ENCODE measurements at places on chromosomes 13 and 19.

DNA sequence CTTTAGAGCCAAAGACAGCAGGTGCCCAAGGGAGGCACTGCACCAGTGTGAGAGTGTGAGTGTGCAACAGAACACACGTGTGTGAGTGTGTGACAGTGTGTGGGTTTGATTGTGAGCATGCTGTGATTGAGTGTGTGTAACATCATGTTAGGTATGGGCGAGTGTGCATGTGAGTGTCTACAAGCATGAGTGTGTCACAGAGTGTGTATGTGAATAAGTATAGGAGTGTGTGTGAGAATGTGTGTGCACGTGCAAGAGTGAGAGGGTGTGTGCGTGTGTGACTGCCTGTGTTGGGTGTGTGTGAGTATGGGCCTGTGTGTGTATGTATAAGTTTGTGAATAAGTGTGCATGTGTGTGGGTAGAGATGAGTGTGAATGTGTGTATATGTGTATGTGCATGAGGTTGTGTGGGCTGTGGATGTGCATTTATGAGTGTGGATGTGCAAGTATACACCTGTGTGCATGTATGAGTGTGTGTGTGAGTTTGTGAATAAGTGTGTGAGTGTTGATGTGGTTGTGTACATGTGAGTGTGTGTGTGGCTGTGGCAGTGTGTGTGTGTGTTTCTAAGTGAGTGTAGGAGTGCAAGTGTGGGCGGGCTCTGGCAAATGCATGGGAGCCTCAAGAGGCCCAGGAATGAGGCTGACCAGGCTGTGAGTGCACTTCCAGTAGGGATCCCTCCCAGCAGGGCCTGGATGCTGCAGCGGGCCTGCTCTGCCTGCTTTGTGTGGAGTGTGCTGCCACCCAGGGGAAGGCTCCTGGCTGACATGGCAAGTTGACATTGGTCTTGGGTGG lies 198.4 kb downstream of the COL4A1 start:
- DNase-seq, result no peak

- no peak for DNase-seq
Observed at GRCh38 chr13:30943881-30944280, 11.4 kb downstream of the TEX26 start.

DNA sequence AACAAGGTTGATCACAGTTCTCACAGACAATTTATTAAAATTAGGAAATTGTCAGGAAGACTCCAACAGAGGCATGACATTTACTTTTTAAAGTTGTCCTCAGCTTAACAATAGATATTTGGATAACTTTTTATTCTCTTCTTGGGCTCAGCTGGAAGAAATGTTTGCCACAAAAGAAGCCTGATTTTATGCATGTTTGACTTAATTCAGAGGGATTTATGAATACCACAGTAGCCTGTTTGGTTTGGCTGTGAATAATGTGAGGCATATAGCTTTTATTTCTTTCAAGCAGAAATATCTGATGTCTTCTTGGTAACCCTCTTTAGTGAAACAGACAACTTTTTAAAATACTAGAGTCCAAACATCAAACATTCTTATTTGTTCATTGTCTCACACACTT lies 1464.5 kb upstream of the SLC10A2 start:
- DNase-seq, result no peak

DNA sequence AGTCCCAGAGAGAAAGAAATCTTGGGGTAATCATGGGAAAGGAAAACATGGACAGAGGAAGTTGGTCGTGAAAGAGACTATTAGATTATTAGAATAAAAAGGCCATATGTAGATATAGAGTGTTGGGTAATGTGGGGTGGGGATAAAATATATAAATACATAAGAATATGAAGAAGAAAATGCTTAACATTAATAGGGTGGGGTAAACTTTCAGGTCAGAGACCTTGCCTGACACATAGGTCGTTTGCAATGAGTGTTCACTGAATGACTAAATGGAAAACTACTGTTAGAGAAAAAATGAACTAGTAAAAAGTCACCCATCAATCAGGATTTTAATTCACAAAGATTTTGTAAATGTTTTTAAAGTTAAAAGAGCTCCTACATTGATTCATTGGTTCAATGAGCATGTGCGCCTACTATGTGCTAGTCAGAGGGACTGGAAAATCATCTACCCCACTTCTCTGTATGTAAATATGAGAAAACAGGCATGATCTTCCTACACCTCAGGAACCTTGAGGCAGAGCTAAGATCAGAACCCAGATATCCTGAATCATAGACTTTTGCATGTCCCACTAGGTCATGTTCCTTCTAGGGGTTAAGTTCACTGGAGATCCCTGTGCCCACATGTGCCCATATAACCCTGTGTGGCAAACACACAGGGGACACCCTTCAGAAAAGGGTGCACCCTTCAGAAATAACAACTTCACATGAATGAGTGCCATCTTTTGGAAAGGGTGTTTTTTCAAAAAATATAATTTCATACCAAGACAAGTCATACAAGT lies 24.6 kb upstream of the KLF12 start:
- no peak for DNase-seq

DNA sequence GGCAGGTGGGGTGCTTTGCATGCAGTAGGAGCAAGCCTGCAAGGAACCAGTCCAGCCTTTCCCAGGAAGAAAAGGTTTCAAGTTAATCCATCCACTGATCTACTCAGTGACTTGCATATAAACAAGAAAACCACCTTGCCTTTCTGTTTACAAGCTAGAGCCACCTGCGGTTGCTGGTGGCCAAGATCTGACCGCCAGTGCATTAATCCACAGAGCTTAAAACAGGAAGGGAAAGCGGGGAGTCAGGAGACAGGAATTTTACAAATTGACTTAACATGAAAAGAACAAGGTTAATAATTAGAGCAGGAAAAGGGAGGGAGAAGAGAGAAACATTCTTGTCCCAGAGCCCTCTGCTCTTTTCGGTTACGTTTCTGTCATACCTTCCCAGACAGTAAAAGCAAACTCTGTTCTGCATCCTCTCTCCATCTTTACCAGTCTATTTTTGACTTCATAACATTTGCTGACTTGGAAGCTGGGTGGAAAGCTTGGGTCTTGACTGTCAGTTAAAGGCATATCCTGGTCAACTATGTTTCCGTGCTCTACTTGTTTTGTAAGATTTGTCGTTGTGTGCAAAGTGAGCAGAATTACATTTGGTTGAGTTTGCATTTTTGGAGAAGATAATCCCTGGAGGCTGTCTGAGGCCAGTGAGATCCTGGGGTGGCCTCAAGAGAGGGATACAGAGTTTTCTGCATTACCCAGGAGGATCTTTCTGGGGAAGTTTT lies 760.6 kb downstream of the EFNB2 start:
- DNase-seq, result no peak

- no peak for DNase-seq
Observed at GRCh38 chr13:27605099-27605498, 15.2 kb downstream of the LNX2 start.

GRCh38 chr13:112445411-112446271 lies 69.5 kb downstream of the SPACA7 start:
- no peak for DNase-seq

- no peak for DNase-seq
Observed at GRCh38 chr19:46748325-46749109, 2.3 kb upstream of the STRN4 start.

- peak; percentile 86 for DNase-seq
Observed at GRCh38 chr19:13117772-13118423, at the start of gene NACC1. Gene NACC1, plus strand, starts transcription at chr19:13118264. Its CDS starts 16,944 bp downstream, at chr19:13135208.

GRCh38 chr13:43514311-43514710 lies 272.5 kb downstream of the ENOX1 start:
- no peak for DNase-seq

DNA sequence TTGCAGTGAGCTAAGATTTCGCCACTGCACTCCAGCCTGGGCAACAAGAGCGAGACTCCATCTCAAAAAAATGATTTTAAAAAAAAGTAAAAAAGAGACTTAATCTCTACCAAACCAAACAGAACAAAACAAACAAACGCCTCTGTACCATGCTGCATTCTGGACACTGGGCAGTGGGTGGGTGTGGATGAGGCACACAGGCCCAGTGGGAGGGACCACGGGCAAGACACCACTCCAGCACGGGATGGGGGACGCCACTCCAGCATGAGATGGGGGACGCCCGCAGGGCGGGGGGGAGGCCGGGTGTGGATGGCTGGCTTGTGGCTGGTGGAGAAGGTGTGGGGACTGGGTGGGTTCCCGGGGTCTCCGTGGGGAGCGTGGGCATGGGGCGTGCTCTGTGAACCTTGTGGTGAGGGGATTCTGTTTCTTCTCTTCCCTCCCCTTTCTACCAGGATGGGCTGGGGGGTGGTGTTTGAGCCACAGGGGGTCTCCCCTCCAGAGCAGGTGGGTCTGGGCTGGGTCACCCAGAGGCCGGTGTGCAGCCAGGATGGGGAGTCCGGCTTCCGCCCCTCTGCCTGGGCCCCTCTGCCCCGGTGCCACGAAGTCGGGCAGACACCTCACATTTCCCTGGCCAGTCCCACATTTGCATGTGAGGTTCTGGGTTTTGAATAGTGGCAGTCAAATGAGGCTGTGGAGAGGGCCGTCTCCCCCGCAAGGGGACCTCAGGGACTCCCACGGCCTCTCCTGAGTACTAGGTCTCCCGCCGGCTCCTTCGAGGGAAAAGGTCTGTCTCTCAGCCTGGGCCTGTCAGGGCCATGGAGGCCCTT lies 23.9 kb upstream of the MATK start:
- DNase-seq, result no peak

GRCh38 chr13:106525865-106526264 lies 9.6 kb downstream of the EFNB2 start:
- no peak for DNase-seq

- DNase-seq, result no peak
Observed at GRCh38 chr13:73981595-73981994, 152.6 kb downstream of the KLF12 start.

DNA sequence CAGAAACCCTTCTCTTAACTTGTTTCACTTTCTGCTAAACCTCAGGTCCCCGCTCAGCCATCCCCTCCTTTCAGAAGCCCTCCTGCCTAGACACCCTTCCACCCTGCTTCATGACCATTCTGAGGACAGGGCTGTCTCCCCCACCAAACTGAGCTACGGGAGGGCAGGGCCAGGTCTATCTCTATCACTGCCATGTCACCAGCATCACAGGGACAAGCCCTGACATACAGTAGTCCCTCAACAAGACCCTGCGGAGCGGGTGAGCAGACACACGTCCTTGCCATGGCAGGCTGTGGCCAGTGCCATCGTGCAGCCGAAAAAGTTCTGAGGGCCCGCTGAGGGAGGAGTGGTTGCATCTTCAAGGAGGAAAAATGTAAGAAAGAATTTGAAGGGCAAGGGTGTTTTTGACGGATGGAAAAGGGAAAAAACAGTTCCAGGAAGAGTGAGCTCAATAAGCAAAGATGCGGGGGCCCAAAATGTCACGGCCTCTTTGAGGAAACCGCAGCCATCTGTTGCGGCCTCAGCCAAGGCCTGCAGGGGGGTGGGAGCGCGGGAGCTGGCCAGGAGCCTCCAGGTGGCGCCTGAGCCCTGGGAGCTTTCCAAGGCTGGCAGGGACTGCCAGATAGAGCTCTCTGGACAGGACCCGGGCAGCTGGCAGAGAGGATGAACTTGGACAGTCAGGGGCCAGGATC lies 8.1 kb downstream of the PTGIR start:
- peak; percentile 49 for DNase-seq

DNA sequence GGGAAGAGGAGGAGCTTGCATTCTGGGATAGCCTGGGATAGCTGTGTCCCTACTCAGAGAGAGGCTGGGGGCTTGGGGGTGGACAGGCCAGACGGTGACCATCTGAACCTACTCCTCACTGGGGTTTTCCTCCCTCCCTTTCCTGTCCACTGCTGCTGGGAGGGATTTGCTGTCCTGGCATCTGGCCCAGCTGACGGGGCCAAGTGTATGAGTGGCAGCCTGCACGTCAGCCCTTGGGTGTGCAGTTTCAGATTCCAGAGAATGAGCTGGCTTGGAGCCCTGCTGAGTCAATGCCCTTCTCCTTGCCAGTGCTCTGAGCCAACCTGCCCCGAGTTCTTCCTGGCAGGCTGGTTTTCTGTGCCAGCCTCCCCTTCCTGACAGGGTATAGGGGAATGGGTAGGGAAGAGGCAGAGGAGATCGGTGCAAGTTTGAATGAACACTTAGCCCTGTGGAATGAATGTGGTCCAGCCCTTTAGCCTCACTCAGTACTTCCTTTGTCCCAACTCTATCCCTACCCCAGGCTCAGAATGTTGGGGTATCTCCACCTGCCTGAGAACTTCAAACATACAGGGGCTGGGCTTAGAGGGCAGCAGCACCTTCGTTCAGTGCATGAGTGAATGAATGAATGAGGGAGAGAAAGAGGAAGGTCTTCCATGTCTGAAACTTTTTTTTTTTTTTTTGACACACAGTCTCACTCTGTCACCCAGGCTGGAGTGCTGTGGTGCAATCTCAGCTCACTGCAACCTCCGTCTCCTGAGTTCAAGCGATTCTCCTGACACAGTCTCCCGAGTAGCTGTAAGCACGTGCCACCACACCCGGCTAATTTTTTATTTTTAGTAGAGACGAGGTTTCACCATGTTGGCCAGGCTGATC lies 1.8 kb upstream of the ANGPTL4 start:
- no peak for DNase-seq

DNA sequence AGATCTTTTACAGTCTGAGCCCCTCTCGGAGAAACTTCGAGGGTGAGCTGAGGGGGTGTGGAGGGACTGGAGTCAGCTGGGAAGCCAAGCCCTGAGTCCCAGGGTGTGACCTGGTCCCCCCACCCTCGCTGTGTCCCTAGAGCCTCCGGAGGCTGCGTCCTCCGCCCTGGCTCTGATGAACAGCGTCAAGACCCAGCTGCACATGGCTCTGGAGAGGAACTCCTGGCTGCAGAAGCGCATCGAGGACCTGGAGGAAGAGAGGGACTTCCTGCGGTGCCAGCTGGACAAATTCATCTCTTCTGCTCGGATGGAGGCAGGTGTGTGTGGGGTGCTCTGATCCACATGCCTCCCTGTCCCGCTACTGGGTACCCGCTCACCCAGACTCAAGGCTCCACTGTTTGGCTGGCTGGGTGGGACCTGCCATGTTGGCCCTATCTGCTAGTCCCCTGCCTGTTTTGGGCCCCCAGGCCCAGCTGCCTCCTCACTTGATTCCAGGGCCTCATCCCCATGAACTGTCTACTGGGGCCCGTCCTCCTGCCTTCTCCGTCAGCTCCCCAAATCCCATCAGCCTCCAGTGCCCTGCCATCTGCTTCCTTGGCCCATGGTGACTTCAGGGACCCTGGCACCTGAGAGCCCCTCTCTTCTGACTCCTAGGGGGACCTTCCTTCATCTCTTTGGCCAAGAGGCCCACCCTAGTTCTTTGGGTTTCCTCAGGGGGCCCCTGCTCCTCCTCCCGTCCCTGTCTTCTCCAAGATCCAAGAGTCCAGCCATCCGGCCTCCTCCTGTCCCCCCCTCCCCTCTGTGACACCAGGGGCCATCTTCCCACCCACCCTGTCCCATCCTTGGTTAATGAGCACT lies 1.5 kb downstream of the CCDC106 start:
- DNase-seq, result no peak
